ENCODE measurements at places on chromosomes 12 and 14.

DNA sequence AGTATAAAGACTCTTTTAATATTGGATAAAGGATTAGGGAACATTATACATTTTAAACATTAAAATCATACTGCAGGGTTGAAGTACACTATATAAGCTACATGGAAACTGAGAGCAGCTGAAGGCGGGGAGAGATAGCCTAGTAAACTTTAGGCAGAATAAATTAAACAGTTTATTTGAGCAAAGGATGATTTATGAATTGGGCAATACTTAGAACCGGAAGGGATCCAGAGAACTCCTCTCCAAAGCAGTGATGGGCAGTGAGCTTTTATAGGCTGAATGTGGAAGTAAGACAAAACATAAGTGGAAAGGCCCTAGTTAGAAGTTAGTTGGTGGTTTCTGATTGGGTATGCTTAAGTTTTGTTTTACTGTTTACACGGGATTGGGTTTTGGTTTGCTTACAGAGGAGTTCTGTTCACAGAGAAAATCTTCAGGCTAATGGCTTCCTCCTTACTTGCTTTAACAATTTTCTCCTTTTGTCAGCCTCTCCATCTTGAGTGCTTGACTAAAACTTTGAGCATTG lies 18.9 kb downstream of the LEMD3 start:
- peaks cover 27% of the 10 kb centered on the region for H3K4me1 ChIP-seq
- H3K4me3 ChIP-seq = no peak overlapping the region
- DNase-seq = no peak
- no peaks in the 10 kb centered on the region for H3K27me3 ChIP-seq
- no peaks in the 10 kb centered on the region for H3K36me3 ChIP-seq
- peak overlapping the region; percentile 44 for H3K27ac ChIP-seq

DNA sequence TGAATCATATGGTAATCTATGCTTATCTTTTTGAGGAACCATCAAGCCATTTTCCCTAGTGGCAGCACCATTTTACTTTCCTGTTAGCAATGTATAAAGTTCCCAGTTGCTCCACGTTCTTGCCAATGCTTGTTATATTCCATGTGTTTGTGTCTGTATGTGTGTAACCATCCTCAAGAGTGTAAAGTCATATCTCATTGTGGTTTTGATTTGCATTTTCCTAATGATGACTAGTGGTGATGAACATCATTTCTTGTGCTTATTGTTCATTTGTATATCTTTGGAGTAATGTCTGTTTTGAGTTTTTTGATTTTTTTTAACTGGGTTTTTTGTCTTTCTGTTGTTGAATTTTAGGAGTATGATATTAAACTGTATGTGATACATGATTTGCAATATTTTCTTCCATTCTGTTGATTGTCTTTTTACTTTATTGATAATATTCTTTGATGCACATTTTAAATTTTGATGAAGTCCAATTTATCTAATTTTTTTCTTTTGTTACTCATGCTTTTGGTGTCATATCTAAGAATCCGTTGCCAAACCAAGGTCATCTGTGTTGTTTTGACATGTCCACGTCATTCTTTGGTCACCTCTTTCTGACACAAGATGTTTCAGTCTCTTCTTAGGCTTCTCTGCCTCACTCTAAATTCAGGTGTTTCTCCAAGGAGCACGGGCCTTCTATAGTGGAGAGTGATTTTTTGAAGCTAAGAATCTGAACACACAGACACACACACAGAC lies 36.1 kb downstream of the PPHLN1 start:
- no peak for DNase-seq
- no peak overlapping the region for H3K4me3 ChIP-seq
- H3K36me3 ChIP-seq = no peaks in the 10 kb centered on the region
- H3K27me3 ChIP-seq = no peaks in the 10 kb centered on the region
- no peaks in the 10 kb centered on the region for H3K4me1 ChIP-seq

DNA sequence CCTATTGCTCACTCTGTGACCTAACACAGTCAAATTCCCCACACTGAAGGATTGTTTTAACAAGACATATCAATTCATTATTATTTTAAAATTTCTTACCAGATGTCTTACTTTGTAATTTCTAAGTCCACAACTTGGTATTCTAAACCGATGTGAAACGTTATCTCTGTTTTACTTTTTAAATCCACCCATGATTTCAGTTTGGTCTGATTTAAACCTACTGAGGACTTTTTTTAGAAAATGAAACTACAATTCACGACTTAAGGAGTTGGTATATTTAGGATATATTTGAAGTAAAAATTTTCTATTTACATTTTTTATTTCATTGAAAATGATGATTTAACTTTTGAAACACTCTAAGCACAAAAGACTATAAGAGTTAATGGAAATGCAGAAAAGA lies 35.1 kb upstream of the GRIP1 start:
- DNase-seq = no peak
- H3K27ac ChIP-seq = no peak overlapping the region
- H3K36me3 ChIP-seq = no peaks in the 10 kb centered on the region
- no peaks in the 10 kb centered on the region for H3K4me1 ChIP-seq
- H3K4me3 ChIP-seq = no peak overlapping the region
- no peaks in the 10 kb centered on the region for H3K27me3 ChIP-seq

- no peak overlapping the region for H3K27ac ChIP-seq
- DNase-seq = no peak
- H3K4me3 ChIP-seq = no peak overlapping the region
Measured at GRCh38 chr14:97301931-97302559, 504.9 kb downstream of the VRK1 start.

DNA sequence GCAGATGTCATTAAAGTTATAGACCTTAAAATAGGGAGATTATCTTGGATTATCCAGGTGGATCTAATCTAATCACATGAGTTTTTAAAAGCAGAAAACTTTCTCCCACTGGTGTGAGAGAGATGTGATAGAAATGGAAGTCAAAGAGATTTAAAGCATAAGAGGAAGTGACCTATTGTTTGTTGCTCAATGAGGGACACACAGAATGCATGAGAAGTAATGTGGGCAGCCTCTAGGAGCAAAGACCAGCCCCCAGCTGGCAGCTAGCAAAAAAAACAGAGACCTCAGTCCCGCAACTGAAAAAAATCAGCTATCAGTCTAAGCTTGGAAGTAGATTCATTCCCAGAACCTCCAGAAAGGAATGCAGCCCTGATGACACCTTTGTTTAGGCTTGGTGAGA lies 24.6 kb upstream of the ANP32D start:
- no peak for DNase-seq
- H3K4me1 ChIP-seq = no peaks in the 10 kb centered on the region
- H3K4me3 ChIP-seq = no peak overlapping the region
- no peaks in the 10 kb centered on the region for H3K27me3 ChIP-seq
- H3K36me3 ChIP-seq = no peaks in the 10 kb centered on the region
- no peak overlapping the region for H3K27ac ChIP-seq

DNA sequence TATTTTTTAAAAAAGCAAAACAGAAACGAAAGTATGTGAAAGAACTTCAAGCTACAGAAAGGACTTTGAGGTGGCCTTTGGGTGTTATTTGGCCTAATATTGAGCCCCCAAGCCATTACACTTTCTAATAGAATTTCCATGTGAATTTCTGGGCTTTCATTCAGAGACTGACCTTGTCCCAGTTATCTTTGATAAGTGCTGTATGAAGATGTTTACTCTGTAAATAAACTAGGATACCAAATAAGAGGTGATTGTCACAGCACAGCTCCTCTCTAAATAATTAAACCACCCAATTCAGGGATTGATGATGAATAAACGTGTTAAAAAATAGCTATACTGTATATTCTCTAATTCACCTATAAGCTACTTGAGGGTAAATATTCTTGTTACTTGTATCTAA lies 32.8 kb upstream of the PPFIBP1 start:
- H3K4me3 ChIP-seq = no peak overlapping the region
- H3K27ac ChIP-seq = no peak overlapping the region
- H3K4me1 ChIP-seq = peaks cover 6% of the 10 kb centered on the region
- no peaks in the 10 kb centered on the region for H3K27me3 ChIP-seq
- H3K36me3 ChIP-seq = no peaks in the 10 kb centered on the region

DNA sequence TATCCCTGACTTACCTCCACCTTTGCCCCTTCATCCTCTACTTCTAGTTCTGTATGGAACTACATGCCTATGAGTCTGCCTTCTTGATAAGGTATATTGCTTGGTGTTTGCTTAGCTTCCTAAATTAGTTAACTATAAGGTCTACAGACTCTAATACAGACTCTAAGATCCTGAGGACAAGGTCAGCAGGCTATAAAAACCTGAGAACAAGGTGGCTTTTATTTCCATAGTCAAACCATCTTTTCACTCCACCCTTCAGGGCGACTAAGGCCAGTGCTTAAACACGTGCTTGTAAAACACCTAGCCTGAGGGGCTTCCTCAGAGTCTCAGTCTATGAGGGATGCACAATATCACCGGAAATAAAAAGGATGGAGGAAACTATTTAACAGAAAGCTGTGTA lies 36.1 kb upstream of the COL2A1 start:
- H3K27me3 ChIP-seq = no peaks in the 10 kb centered on the region
- peak overlapping the region; percentile 8 for H3K27ac ChIP-seq
- H3K36me3 ChIP-seq = peaks cover 5% of the 10 kb centered on the region

DNA sequence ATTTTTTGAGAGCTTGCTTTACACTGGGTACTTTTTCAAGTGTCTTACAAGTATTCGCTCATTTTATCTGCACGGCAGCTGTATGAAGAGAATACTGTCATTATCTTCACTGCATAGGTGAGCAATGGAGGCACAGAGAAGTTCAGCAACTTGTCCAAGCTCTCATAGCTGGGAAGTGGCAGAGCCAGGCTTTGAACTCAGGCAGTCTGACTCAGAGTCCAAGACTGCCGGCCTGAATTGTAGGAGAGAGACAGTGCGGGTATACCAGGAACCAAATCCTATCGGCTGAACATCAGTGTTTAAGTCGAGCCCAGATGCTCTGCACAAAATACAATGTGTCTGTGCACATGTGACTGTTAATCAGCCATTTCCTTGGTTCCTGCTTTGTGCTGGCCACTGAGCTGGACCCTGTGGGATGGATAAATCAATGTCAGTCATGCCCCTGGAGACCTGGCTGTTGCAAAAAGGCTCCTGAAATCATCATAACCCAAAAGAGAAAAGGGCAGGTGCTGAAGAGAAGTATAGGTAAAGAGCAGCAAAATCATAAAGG lies 474.6 kb downstream of the DPF3 start:
- H3K27me3 ChIP-seq = no peaks in the 10 kb centered on the region
- no peak overlapping the region for H3K27ac ChIP-seq
- no peak for DNase-seq
- H3K4me3 ChIP-seq = no peak overlapping the region

DNA sequence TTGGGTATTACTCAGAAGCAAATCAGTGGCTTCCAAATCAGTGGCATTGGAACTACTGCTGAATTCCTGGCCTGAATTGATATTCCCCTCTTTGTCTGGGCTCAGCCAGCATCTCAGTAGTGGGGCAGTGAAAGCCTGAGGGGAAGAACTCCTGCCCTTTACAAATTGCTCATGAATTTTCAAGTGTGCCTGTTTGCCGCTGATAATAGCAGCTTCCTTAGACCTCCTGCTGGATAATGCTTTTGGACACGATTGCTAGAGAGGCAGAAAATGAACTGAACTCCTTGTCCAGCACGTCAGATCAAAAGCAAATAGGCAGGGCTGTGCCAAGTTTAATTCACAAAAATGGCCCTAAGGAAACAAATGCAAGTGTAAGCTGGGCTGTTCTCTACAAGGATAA lies 91.3 kb upstream of the GZMB start:
- no peaks in the 10 kb centered on the region for H3K36me3 ChIP-seq
- H3K4me1 ChIP-seq = no peaks in the 10 kb centered on the region
- no peaks in the 10 kb centered on the region for H3K27me3 ChIP-seq
- H3K4me3 ChIP-seq = no peak overlapping the region
- H3K27ac ChIP-seq = no peak overlapping the region

GRCh38 chr14:75492832-75493591 lies 29.3 kb upstream of the BATF start:
- no peak overlapping the region for H3K4me3 ChIP-seq
- no peaks in the 10 kb centered on the region for H3K27me3 ChIP-seq
- peak; percentile 16 for DNase-seq
- H3K36me3 ChIP-seq = no peaks in the 10 kb centered on the region
- H3K27ac ChIP-seq = no peak overlapping the region

- H3K27me3 ChIP-seq = no peaks in the 10 kb centered on the region
- H3K27ac ChIP-seq = no peak overlapping the region
- no peak for DNase-seq
- no peaks in the 10 kb centered on the region for H3K36me3 ChIP-seq
Measured at GRCh38 chr12:45681465-45681864, 48.0 kb upstream of the ARID2 start.

DNA sequence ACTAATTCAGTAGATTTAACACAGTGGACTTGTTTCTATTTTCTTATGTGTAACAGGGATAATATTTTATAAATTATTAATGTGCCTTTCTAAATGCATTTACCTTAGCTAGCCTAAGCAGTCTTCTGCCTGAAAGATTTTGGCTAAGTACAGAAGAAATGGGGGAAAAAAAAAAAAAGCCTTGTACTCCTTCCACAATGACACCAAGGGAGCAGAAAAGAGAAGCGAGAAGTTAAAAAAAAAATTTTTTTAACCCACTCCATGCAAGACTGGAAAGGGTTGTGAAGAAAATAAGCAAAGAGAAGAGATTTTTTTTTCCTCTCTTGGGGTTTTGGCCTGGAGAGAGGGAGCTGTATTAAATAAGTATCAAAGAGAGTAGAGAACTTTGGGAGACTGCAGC lies 28.7 kb downstream of the NELL2 start:
- no peak for DNase-seq
- no peaks in the 10 kb centered on the region for H3K36me3 ChIP-seq
- H3K27ac ChIP-seq = no peak overlapping the region
- H3K4me1 ChIP-seq = no peaks in the 10 kb centered on the region

GRCh38 chr12:15752785-15753184 lies 36.4 kb downstream of the EPS8 start:
- no peaks in the 10 kb centered on the region for H3K27me3 ChIP-seq
- H3K27ac ChIP-seq = no peak overlapping the region
- H3K4me3 ChIP-seq = no peak overlapping the region
- no peak for DNase-seq

- H3K27me3 ChIP-seq = no peaks in the 10 kb centered on the region
- H3K36me3 ChIP-seq = no peaks in the 10 kb centered on the region
- H3K4me1 ChIP-seq = peaks cover 10% of the 10 kb centered on the region
- no peak overlapping the region for H3K27ac ChIP-seq
Measured at GRCh38 chr14:103243764-103244737, 90.0 kb upstream of the EIF5 start.

- H3K27ac ChIP-seq = peak overlapping the region; percentile 92
- H3K27me3 ChIP-seq = no peaks in the 10 kb centered on the region
- H3K36me3 ChIP-seq = no peaks in the 10 kb centered on the region
- peaks cover 16% of the 10 kb centered on the region for H3K4me1 ChIP-seq
- peak overlapping the region; percentile 37 for H3K4me3 ChIP-seq
Measured at GRCh38 chr12:29220632-29221336, 71.7 kb downstream of the FAR2 start.

- H3K4me3 ChIP-seq = no peak overlapping the region
- H3K27me3 ChIP-seq = no peaks in the 10 kb centered on the region
- DNase-seq = no peak
- 0 out of 2 replicates have a peak, but pooled peaks cover 4% of the 10 kb centered on the region for H3K4me1 ChIP-seq
- no peak overlapping the region for H3K27ac ChIP-seq
- no peaks in the 10 kb centered on the region for H3K36me3 ChIP-seq
Measured at GRCh38 chr12:101277443-101277842, 2.5 kb upstream of the UTP20 start.

DNA sequence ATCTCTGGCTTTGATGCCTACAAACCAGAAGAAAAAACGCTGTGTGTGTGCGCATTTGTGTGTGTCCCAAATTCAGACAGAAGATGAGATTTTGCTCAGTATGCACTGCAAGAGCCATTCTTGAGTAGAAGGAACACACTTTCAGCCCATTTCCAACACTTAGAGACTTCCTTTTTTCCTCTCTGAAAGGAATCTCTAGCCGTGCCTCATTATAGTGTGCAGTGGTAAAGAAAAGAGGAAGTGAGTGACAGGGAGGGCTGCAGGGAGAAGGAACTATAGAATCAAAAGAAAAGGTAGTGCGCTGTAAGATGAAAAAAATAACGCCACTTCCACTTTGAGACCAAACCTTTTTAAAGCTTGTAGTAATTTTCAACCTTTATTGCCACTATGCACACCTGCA lies 1400.9 kb upstream of the FLRT2 start:
- no peak for DNase-seq
- H3K4me1 ChIP-seq = peaks cover 3% of the 10 kb centered on the region
- no peak overlapping the region for H3K27ac ChIP-seq
- no peak overlapping the region for H3K4me3 ChIP-seq

Data from Caco-2 (cell line).